ENCODE measurements at places on chromosomes 6 and 20. TPM values are rescaled to one million over a fixed set of nuclear protein-coding genes. Genes with fewer than 3 reads are reported as not detected.

DNA sequence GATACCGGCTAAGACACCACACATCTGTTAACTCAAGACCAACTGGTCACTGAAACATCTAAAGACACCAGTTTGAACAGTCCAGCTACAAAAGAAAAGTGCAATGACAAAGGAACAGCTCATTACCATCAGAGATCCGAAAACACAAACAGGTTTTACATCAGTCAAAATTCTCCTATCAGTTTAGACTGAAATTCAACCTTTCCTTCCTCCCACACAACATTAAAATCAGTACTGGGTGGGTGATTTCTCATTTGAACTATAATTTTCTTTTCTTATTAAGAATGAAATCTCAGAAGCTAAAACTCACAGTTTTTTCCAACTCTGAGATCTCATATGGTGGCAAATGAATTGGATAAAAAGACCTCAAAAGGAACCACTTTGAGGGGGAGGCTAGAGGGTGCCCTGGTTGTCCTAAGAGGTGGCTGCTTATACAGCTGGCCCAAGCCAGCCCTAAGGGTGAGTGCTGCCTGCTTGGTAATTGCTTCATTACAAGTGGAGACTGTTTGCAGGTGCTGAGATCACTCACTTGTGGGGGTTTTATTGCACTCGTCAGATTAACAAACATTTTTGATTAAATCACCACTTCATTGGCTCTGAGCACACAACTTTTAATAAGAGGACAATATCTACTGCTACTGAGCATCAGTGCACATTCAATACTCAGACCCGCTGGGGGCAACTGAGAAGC, 4.3 kb downstream of the CCDC167 start:
- no peak for DNase-seq

- DNase-seq: no peak
Measured at GRCh38 chr20:56826306-56826704, 197.2 kb downstream of the TFAP2C start.

GRCh38 chr6:168167431-168168315, 88.7 kb upstream of the FRMD1 start:
- DNase-seq: no peak

DNA sequence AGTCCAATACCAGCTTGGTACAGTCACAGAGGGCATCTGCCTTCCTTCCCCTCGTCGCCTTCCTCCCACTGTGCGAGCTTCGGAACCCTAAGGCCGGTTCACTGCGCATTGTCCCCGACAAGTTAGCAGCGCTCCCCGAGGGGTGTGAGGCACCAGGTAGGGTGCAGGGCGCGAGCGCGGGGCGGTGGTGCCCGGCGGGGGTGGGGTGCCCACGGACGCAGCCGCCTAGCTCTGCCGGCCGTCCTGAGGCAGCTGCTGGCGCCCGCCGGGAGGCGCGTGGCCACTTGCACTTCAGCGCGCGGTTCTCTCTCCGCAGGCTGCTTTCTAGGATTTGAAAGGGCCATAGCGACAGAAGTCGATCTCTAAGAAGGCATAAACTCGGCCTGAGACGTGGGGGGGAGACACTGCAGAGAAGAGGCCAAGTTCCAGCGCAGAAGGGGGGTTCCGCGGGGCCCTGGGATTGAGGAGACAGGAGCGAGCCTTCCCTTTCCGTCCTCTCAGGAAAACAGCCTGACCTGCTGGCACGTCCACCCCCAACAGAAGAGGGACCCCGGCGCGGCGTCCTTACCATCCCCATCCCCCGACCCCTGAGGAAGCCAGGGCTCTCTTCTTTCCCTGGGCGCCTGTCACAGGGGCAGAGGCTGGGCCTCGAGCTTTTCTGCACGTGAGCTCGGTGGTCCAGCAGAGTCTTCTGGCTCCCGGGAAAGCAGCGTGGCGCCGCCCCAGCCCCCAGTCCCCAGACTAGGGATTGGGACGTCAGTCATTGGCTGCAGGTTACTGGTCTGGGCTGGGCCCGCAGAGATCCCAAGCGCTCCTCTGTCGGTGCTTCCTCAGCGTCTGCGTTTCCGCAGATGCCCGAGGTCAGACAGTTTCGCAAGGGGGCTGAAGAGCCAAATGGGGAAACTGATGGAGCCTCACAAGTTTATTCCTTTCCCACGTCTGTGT, 15.6 kb upstream of the PRDM13 start:
- no peak for DNase-seq

- DNase-seq: no peak
Measured at GRCh38 chr20:1734269-1734858, 76.8 kb upstream of the SIRPG start.

GRCh38 chr6:33925936-33926335, 122.1 kb upstream of the MLN start:
- no peak for DNase-seq

- no peak for DNase-seq
Measured at GRCh38 chr20:57749131-57749690, 39.4 kb upstream of the PMEPA1 start.

DNA sequence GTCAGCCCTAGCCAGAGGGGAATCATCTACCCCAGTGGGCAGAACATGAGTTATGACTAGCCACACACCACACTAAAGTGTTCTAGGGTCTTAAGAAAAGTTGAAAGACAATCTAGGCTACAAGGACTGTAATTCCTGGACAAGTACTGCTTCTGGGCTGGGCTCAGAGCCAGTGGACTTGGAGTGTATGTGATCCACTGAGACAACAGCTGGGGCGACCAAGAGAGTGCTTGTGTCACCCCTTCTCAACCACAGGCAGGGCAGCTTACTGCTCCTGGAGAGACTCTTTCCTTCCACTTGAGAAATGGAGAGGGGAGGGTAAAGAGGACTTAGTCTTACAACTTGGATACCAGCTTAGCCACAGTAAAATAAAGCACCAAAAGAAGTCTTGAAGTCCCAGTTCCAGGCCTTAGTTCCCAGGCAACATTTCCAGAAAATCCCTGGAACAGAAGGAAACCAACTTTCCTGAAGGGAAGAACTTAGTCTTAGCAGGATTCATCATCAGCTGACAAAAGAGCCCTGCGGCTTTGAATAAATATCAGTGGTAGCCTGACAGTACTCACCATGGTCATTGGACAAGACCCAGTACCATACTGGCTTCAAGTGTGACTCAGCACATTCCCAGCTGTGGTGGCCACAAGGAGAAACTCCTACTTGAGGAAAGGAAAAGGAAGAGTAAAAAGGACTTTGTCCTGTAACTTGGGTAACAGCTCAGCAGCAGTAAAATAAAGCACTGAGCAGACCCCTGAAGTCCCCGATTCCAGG, 355.1 kb upstream of the ADGRB3 start:
- no peak for DNase-seq

DNA sequence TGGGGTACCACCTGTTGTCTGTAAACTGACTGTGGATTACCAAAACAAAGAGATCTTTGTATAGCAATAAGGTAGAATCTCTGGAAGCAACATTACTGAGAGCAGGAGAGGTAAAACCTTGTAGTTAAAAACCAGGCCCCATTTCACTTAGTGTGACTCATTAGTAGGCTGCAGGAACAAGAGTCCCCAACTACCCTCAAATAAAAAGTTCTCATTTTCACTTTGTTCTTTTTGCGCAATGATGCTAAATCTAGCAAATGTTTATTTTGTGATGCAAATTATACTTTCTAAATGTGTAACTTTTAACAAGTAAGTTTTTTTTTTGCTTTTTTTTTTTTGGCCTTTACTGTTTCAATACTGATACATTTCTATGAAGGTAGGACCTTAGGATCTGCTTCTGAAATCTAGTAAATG, 67.1 kb downstream of the ESF1 start:
- DNase-seq: no peak

GRCh38 chr20:61868466-61869090, 197.1 kb downstream of the TAF4 start:
- DNase-seq: no peak

GRCh38 chr20:45892828-45893500, 1.8 kb downstream of the CTSA start:
- no peak for DNase-seq

- DNase-seq: no peak
Measured at GRCh38 chr6:30998785-30999184, 11.5 kb upstream of the MUC22 start.

DNA sequence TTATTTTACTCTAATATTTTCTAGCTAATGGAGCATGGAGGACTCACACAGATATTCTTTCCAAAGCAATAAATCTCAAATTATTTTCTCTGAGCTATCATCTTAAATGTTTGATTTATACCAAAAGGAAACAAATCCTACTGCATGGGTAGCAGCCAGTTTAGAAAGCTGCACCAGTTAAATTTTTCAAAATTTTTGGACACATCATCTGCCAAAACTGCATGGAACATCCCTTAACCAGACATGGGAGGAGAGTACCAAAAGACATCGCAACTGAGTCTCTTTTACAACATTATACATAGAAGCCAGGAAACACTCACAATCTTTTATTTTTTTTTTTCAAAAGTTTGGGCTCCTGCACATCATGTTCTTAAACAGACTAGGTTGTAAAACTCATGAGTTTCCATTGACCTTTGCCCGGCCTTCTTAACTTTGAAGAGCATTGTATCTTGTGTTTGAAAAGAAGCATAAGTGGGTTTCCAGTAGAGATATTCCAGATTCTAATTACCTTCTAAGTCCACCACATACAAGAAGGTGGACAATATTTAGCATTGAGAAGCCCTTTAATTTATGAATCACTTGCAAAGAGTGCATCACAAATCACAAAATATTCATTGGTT, 87.7 kb upstream of the HMGCLL1 start:
- no peak for DNase-seq

- no peak for DNase-seq
Measured at GRCh38 chr6:87277123-87277522, 45.3 kb upstream of the SMIM8 start.

DNA sequence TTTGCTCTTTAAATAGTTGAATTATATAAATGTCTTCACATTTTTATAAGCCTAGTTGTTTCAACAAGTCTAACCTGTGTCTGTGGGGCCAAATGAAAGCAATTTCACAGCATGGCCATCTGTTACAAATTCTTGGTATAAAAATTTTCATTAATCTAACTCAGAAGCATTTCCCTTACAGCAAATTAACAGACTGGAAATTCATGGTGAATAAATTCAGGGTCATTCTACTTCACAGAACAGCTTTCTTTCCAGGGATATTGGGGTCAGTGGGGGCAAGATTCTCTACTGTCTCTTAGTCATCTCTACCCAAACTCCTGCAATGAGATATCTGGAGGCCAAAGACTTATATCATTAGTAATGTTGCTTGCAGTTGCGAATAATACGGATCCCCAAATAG, 352.1 kb downstream of the MMUT start:
- no peak for DNase-seq

- DNase-seq: no peak
Measured at GRCh38 chr20:53636540-53637097, 43.0 kb upstream of the ZNF217 start.

DNA sequence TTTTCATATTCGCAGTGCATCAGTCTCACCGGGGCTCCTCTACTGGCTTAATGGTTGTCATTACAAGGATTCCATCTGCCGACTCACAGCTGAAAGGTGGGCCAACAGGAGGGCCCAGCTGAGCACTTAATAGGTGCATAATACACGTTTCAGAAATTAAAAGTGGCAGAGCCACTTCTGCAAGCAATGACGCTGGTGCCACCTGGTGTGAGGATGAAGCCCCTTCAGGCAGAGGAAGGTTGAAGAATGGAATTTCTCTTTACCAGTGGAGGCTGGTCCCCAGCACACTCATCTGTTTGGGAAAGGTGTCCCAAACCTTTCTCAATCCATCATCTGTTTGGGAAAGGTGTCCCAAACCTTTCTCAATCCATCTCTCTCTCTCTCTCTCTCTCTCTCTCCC, 8.2 kb upstream of the STMND1 start:
- no peak for DNase-seq

GRCh38 chr20:26208296-26209091, 511.8 kb upstream of the ZNF337 start:
- DNase-seq: peak; percentile 46

GRCh38 chr6:104229057-104229456, 630.7 kb downstream of the HACE1 start:
- DNase-seq: no peak

- DNase-seq: no peak
Measured at GRCh38 chr6:142374965-142375733, 73.3 kb downstream of the ADGRG6 start.

DNA sequence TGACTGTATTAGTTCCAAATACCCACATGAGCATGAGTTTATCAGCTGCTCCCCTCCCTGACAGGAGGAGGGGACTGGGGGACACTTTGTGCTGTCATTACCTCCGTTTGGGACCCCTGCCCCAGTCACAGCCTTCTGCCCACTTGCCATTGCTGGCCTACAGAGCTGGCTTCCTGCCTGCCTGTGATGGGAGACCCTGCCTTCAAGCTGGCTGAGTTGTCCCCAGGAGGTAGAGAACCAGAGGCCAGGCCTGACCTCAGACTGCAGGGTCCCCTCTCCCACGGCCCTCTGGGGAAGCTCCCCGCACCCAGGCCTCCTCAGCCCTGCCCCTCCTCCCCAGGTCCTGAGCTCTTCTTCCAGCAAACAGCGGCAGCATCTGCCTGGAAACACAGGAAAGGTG, 105.5 kb downstream of the JPH2 start:
- no peak for DNase-seq

- no peak for DNase-seq
Measured at GRCh38 chr20:58056021-58056591, 172.3 kb downstream of the ANKRD60 start.

- no peak for DNase-seq
Measured at GRCh38 chr6:149393002-149393679, 6.9 kb upstream of the SUMO4 start.

DNA sequence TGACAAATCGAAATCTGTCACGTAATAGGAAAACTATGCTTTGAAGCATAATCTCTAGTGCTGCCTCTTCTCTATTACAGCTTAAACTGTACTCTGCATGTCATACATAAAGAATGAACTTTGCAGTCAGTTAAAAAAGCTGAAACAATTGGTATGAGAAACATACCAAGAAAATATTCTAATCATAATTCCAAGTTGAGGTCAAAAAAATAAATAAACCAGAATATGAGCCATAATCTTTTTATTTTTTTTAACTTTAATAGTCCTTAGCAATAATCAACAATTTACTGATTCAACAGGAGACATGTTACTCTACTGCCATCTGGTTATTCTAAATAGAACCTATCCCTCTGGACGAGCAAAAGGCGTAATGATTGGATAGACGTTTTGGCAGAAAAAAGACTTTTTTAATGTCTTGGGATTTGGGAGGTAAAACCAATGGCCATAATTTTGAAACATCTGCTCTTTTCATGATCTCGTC, 224.4 kb upstream of the FLRT3 start:
- no peak for DNase-seq

- no peak for DNase-seq
Measured at GRCh38 chr6:131003488-131004386, 59.3 kb downstream of the EPB41L2 start.

- no peak for DNase-seq
Measured at GRCh38 chr20:14264869-14265268, 72.5 kb downstream of the FLRT3 start.

The PI16 gene
- 3.1 TPM for polyA plus RNA-seq

The GPLD1 gene
- 0.30 TPM for polyA plus RNA-seq

The PTCRA gene
- polyA plus RNA-seq: not detected

The MBOAT1 gene
- polyA plus RNA-seq: 0.52 TPM

The RAET1L gene
- 0.07 TPM for polyA plus RNA-seq

The SPDEF gene
- 0.22 TPM for polyA plus RNA-seq

The RAB32 gene
- polyA plus RNA-seq: 2.2 TPM

The RCAN2 gene
- polyA plus RNA-seq: 20.0 TPM

The PPP1R14C gene
- polyA plus RNA-seq: 30.1 TPM

The SYTL3 gene
- polyA plus RNA-seq: 2.2 TPM

The IFT52 gene
- 3.0 TPM for polyA plus RNA-seq

The MLN gene
- not detected for polyA plus RNA-seq

The TAGAP gene
- polyA plus RNA-seq: 0.13 TPM
